Gastrocnemius medialis (tissue), 4 donors: ENCODE measurements at places on chromosomes 7 and 10. TPM values are rescaled to one million over a fixed set of nuclear protein-coding genes. Genes with fewer than 3 reads are reported as not detected.

The DRGX gene
- total RNA-seq = not detected

The FBXL13 gene
- total RNA-seq = not detected

The TMEM273 gene
- 4.9 TPM for total RNA-seq

The TRIM73 gene
- total RNA-seq = 1.1 TPM

The HDAC9 gene
- 5.6 TPM for total RNA-seq

The GNAT3 gene
- not detected for total RNA-seq

The CYP3A4 gene
- total RNA-seq = 0.71 TPM

The ASZ1 gene
- not detected for total RNA-seq

The SRRT gene
- total RNA-seq = 36.4 TPM

GRCh38 chr7:50292165-50292757 lies 12.3 kb upstream of the IKZF1 start:
- no peak for DNase-seq

- no peak for DNase-seq
These were observed 12.3 kb downstream of the STX1A start for GRCh38 chr7:73707045-73707631.

DNA sequence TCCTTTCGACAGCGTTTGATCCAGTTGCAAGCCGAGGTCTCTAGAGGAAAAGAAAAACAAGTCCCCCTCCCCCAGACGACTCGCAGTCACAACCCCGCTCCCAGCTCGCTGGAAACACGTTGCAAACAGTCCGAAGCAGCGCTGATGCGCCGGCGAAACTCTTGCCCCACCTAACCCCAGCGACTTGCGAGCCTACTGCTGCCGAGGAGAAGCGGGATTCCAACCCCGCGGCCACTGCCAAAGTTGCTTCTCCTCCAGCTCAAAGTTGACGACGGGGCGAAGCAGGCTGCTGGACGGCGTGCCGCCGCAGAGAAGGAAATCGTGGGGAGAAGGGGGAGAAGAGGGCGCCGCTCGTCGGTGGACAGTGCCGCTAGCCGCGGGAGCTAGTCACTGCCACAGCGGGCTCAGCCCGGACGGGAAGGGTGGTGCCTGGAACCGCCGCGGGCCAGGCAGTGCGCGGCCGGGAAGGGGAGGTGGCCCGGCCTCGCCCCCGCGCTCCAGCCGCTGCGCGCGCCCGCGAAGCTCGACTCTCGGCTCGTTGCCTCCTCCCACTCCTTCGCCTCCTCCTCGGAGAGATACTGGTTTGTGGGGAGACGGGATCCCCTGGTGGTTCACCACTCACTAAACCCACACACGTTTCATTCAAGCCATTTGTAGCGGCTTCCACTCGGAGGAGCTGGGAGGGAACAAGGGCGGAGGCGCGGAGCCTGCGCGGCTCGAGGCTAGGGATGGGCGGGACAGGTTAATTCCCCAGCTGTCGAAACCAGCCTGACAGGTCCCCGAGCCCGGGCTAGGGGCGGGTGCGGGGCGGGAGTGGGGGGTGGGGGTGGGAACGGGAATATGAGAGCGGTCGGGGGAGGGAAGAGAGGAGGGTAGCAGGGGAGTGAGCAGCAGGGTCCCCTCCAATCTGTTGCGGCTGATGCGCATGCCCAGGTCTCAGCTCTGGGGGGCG lies at the start of gene GPR37:
Gene GPR37 (minus strand): TSS at position 392 of the 952 bp plus-strand sequence. CDS start 816 bp downstream, outside the sequence.
- no peak for DNase-seq

DNA sequence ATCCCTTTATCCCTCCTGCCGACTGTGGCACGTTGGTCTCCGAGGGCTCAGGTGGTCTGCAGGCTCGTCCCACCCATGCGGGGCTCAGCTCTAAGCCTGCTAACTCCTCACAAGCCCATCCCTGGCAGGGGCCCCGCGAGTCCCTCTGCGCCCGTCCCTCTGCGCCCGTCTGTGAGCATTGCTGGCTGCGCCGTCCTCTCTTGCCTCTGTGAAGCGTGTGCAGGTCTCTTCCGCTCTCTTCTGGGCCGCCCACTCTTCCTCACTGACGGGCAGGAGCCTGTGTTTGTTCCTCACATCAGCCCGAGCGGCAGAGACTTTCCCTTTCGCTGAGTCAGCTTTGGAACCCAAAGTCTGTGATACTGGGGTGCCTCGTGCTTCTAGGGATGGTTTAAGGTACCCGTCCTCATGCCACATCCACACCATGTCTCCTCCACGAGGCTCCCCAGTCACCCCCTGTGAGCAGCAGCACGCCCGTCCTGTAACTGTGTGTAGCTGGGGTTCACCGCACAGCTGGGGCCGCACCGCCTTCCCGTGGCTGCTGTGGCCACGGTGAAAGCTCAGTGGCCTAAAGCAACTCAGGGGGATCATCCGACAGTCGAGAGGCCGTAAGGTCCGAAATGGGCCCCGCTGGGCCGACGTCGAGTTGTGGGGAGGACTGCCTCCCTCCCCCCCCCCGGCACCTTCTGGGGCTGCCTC lies 35.5 kb downstream of the ADGRA1 start:
- peak; percentile 9 for DNase-seq

GRCh38 chr7:133652547-133652946 lies 399.7 kb downstream of the EXOC4 start:
- DNase-seq = no peak

DNA sequence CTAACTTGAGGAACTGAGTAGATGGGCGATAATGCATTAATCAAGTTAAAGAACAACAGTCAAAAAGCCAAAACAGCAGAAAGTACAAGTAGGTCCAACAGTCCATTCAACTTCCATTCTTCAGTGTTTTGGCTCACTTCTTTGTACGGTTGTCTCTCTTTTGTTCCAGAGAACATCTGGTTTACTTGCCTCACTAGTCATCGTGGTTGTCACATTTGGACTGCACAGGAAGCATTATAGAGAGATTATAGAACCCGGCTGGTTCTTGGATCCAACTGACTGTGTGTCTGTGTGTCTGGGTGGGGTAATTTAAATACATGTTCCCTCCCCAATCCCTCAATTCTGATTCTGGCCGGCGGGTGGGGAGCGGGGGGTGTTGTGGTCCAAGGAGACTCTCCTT lies 1.8 kb upstream of the CEP41 start:
- DNase-seq = no peak

DNA sequence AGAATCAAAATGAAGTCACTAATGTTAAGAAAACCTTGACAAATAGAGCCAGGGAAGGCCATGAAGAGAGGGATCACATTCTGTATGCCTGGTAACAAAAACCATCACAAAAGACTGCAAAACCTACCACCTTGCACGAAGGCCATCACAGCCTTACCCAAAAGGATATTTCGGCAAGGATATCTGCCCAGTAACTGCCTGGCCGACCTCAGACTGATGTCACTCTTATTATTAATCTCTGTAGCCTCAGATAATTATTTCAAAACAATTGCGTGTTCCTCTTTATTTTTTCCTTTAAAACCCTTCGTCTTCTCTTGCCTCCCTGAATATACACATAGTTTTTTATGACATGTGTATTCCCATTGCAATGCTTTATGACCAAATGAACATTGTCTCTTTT lies 52.5 kb downstream of the CDC14C start:
- no peak for DNase-seq

DNA sequence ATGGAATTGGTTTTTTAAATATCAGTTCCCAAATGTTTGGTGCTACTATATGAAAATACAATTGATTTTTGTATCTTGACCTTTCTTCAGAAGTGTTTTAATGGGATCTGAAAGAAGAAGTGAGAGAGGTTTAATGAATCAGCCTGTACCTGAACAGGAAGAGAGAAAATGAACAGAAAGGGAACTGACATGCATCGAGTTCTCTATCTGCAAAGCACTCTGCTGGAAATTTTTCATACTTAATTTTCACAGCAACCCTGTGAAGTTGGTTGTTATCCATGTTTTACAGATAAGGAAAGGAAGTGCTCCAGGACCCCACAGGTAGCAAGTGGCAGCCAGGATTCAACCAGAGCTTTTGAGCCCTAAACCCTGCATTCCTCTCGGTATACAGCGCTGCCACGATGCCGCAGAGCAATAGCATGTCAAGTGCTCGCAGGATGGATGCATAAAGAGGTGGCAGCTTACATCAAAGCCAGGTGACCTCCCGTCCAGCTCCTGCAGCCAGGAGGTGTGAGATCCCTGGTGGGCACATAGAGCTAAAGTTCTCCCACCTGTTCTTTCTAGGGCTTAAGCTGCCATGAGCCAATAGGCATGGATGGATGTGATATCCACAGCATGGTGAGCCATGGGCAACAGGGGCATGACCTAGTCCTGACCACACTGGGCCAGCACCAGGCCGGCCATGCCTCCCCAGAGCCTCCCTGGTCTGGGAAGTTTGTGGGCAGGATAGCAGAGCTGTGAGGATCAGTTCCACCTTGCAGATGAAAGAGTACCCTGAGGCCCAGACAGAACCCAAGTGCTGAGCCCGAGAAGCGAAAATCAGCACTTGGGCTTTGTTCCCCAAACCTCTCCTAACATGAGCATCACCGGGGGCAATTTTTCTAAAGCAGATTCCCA lies 57.2 kb downstream of the CALML3 start:
- DNase-seq = no peak

- DNase-seq = no peak
These were observed 1.8 kb downstream of the INSYN2A start for GRCh38 chr10:127194599-127194998.

- DNase-seq = peak; percentile 65
These were observed 176.2 kb upstream of the ITGB1 start for GRCh38 chr10:33134011-33134751.

DNA sequence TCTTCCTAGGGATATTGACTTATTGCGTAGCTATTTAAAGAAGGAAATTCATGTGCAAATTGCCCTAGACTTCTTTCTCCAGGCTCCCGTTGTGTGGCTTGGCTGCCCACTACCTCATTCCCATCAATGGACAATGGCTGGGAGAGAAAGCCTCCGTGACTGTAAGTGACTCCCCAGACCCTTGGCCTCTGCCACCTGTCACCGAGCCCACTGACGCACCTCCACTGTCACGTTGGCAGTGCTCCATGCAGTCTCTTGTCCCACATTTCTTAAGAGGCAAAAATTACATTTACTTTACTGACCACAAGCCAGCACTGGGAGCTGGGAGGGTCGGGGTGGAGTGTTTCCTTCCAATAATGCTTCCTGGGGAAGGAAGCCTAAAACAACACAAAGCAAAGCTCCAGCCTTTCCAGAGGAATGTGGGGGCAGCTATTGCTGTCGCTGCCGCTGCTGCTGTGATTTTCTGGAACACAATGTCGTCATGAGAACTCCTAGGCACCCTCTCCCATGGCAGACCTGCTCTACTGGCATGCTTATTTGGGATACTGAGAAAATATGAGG lies 89.7 kb upstream of the STEAP1B start:
- DNase-seq = peak; percentile 23

DNA sequence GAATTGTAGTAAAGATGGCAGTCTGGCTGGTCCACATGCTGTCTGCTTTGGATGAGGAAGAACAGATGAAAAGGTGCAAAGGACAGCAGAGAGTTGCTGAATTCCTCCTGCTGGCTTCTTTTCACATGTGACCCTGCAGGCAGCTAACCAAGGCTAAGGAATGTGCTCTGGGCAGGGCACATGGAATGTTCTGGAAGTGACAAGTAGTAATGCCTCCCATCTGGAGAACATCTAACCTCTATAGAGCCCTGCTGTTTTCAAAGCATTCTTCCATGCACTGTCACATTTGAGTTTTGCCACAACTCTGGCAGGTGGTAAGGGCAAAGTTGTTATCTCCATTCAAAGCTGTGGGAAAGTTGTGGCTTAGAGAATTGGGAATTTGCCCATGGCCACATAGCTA lies 208.8 kb downstream of the STK31 start:
- no peak for DNase-seq

DNA sequence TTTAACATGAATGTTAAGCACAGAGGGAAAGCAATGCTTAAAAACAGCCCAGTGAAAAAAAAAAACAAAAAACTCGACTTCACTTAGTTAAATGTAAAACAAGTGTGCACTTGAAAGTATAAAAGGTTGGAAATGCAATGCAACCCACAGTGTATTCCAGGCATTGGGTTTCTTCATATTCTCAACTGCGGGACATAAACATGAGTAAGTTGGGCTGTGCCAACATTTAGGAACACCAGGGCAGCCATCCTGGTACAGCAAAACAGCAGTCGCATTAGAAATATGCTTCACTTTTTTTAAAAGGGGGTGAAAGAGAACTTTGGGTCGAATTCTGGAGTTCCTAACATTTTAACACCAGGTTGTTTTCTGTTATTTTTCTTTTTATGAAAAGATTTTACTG lies 937 bp downstream of the STEAP1 start:
- DNase-seq = no peak

DNA sequence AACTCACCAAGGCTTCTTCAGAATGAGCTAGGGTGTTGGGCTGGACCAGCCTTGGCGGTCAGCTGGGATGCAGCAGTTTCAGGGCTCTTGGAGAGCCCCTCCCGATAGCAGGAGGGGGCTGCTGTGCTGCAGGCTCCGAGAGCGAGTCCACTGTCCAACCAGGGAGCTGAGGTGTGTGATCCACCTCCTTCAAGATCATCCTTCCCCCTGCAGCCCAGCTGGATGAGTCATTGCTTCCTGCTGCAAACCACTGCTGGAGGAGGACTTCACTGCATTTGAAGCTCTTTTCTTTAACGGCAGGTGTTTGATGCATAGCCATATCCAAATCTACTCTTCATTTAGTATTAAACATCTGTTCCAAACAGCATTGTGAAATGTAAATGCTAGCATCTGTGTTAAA lies 54.2 kb upstream of the EBF3 start:
- DNase-seq = no peak

GRCh38 chr7:1100834-1101562 lies 13.1 kb downstream of the GPER1 start:
- no peak for DNase-seq

DNA sequence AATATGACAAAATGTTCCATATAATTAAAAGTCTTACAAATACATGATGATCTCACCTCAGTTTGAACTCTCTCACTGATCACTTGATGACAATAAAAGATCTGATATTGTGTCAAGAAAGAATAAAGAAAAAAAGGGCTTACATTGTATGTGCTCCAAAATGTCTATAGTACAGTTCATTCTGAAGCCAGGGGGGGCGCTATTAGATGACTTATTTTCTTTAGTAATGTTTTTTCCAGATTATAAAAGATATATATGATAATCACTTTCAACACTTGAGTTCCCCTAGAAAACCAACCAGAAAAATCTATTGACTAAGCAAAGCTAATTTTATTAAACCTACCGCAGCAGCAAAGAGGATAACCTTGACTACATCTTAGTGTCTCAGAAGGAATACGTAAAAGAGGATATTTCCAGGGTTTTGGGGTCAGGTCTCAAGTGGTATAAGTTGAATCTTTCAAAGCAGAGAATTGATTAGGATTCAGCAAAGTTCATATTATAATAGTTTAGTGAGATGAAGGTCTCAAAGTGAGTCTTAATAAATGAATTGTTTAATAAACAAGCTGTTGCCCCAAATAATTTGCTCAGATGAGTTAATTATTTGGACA lies 55.8 kb downstream of the PTN start:
- no peak for DNase-seq

GRCh38 chr10:3136763-3137611 lies 35.6 kb downstream of the PITRM1 start:
- DNase-seq = peak; percentile 94

DNA sequence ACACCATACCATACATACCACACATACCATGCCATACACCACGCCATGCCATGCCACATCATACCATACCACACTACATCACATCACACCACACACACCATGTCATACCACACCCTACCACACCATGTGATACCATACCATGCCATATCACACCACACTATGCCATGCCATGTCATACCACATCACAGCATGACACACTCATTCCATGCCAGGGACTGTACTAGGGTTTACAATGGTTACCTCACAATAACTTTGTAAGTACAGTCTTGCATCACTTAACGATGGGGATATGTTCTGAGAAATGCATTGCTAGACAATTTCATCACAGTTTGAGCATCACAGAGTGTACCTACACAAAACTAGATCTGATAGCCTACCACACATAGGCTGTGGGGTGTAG lies 14.5 kb downstream of the PYROXD2 start:
- DNase-seq = no peak
